ENCODE measurements at places on chromosomes 1 and 21.

DNA sequence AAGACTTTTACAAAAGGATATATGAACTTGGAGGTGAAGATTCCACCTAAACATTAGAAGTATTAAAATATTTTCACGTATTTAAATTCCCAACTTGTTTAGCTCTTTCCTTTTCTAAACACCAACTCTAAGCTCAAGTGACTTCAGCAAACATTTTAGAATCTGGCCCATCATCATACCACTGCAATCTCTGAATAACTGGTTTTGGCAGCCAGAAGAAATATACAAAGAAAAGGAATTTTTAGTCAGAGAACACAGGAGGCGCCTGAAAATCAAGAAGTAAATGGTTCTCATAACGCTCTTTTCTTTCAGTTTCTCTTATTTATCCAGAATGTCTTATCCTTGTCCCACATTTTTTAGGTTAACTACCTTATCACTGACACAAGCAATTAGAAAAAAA, 10.4 kb downstream of the TAF1A start:
- DNase-seq = no peak

DNA sequence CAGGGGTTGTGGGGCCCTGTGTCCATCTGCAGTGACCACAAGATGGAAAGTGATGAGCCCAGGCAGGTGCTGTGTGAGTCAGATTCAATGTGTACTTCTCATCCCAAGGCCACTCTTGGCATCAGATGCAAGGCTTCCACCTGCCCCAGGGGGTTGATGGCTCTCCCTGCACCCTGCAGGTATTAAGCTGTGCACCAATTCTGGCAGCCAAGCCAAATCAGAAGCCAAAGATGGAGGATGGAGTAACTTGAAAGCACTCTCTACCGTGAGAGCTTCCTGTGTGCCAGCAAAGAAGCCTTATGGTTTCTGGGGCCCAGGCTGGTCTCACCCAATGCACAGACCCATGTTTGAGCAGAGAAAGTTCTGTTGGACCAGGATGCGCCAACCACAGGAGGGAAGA, 44.3 kb upstream of the TENT5C start:
- no peak for DNase-seq

DNA sequence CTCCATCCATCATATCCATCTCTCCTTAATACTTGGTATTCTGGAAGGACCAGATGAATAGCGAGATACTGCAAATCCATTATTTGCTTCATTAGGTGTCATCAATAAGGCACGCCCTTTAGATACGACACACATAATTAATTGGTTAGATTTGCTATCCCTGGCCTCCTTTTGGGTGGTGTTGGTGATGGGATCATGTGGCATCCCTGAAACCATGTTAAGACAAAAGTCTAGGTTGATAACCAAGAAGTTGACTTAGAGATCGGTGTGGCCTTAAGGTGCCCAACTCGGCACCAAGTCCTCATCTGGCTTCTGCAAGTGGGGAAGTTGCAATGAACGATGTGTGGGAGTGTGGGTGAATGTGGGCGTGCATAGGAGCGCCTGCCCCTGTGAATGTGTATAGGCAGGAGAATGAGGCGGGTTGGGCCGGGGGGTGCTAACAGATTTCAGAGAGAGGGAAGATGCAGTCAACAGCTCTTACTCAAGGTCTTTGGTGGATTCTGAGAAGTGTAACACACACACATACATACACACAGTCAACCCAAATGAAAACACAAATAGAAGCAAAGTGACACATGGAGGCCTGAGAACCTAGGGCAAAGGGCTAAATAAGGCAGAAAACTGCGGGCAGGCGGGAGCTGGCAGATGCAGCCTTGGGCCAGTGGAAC, 415.7 kb upstream of the ESRRG start:
- DNase-seq = no peak

- no peak for DNase-seq
Measured at GRCh38 chr1:29478151-29478791, 241.9 kb downstream of the PTPRU start.

GRCh38 chr1:206127336-206127735, 10.1 kb upstream of the AVPR1B start:
- DNase-seq = no peak

DNA sequence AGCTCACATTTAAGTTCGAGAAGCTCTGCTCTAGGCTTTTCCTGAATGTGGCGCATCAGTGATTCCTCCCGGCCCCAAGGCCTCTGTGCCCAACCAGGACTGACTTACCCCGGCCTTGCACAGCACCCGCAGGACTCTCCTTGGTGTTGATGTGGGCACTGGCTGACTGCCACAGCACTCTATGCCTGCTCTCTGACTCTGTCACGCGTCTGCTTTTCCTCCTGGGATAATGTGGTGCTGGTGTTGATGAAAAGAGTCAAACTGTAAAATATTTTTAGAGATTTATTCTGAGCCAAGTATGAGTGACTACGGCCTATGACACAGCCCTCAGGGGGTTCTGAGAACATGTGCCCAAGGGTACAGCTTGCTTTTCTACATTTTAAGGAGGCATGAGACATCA, 15.5 kb upstream of the SLC2A5 start:
- DNase-seq = no peak

GRCh38 chr1:94801919-94802546, 18.1 kb upstream of the SLC44A3 start:
- no peak for DNase-seq

DNA sequence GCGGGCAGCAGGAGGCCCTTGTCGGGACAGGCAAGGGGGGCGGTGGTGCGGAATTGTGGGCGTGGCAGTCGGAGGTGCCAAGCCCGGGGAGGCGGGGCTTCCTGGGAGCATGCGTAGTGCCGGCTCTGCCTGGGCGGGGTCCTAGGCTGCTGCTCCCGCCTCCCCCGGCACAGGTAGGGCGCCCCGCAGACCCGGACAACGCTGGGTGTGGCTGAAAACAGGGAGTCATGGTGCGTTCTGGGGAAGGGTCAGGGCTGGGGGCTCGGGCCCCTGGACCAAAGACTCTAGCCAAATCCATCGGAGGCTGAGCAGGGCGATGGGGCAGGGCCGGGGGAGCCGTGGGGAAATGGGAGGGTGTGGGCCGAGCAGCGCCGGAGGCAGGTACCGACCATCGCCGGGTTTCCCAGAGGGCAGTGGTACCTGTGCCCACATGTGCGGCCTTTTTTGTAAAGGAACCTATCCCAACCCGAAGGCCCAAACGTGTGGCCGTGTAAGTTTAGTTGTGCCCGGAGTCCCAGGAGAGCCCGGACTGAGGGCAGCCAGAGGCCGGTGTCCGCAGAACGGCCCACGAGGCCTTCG, 231.9 kb downstream of the SDCCAG8 start:
- DNase-seq = no peak

DNA sequence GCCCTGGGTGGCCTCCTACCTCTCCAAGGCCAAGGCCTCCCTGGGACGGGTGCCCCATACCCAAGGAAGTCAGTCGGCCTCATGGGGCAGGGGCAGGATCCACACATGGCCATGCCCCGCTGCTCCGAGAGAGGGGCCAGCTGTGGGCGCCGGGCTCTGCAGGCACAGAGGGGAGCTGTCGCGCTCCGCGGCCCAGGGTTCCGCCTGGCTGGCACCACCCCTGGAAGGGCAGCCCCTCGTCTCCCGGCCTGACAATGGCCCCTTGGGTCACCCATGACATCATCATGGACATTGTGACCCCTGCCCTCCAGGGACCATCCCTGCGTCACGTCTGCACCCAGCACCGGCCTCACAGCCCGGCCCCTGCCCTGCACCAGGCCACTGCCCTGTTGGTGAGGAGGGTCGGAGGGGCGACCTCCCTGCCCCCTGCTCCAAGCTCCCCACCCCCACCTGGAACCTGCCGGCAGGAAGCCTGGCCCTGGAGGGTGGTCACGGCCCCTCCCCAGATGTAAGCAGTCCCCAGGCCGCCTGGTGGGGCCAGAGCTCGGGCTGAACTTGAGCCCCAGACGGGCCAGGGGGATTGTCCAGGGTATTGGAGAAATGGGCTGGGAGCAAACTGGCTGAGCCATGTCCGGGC, 5.8 kb downstream of the TTLL10 start:
- DNase-seq = no peak

GRCh38 chr1:37473431-37474045, 842 bp upstream of the ZC3H12A start:
- DNase-seq = no peak

- no peak for DNase-seq
Measured at GRCh38 chr1:55053265-55053954, 14.1 kb downstream of the PCSK9 start.

GRCh38 chr1:84259989-84260388, 41.5 kb upstream of the SAMD13 start:
- DNase-seq = no peak

DNA sequence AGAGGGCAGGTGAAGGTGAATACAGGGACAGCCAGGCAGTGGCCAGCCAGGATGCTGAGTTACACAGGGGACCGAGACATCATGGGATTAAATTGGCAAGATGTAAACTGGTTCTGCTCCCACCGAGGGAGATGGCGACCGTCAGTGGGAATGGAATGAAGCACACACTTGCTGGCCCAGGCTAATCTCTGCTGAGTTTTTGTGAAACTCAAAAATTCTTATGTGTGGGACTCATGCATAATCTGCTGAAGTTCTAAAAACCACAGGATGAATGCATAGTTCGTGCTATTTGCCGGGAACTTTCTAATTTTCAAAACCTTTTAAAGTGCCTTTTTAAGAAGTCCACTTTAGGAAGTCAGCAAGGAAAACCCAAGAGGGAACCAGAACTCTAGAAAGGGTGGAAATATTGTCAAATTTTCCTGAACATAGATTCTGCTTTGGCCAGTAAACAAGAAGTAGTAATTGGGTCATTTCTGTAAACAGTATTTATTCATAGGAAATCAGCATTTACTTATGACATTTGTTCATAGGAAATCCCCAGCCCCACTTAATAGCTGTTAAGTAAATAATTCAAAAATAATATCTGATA, 85.4 kb upstream of the ROR1 start:
- DNase-seq = no peak

DNA sequence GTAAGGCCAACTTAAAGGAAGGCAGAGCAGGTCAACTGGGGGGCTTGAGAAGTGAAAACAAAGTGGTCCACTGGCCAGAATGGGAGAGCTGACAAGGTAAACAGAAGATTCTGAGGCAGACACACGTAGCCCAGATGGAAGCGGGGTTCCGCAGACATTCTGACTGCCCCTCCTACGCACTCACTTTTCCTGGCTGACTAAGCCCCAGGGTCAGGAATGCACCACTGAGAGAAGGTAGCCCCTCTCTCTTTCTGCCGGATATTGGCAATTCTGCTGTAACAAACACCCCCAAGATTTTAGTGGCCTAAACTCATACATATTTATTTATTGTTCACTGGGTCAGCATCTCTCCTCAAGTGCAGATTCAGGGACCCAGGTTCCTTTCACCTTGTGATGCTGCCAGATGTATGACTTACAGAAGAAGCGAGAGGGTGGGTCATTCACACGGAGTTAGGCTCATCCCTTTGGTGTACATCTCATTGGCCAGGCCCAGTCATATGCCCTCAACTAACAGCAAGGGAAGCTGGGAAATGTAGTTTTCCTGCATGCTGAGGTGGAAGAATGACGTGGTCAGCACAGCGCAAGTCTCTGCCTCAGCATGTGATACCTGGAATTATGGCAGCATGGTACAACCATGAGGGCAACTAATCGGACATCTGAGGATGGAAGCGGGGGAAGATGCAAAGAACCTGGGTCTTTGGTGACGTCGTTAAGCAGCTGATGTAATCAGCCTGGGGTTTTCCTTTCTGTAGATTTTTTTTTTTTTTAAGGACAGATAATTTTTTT, 43.4 kb upstream of the MRPS6 start:
- peak; percentile 20 for DNase-seq

- DNase-seq = no peak
Measured at GRCh38 chr1:7898962-7899361, 41.7 kb downstream of the TNFRSF9 start.

DNA sequence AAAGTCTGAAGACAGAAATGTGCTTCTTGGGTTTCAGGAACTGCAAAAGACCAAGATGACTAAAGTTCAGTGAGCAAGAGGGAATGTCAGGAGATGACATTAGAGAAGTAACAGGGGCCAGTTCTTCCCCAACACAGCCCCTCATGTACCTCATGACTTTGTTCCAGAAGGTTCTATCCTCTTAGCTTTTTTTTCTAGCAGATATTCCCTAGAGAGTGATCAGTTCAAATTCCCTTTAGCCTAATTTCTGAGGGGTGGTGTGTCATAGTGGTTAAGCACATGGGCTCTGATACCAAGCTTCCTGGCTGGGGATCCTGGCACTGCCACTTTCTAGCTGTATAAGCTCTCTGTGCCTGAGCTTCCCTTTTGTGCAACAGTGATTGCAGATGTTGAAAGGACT, 108.0 kb downstream of the LBR start:
- no peak for DNase-seq

DNA sequence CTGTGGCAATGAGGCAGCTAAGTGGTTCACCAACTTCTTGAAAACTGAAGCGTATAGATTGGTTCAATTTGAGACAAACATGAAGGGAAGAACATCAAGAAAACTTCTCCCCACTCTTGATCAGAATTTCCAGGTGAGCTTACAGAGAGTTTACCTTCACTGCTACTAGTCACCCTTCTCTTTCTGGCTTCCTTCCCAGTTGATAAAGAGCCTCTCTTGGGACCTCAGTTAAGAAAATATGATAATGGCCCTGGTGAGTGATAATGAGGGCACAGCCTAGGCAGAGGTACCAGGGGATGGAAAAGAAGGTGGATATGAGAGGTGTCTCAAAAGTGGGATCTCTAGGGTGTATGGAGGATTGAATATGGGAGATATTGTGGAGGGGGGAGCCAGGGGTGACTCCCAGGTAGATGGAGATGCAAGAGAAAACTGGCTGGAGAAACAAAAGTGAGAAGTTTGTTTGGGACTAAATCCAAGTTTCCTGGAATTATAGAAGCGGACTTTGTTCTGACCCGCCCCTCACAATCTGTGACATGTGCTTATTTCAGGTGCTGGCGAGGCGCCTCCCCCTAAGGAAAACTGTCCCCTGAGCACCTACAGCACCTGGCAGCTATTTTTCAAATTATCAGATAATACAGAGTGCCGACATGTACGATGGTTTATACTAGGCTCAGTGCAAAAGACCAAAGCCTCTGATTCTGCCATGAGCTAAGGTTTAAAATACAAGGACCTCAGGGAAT, 13.7 kb downstream of the MTARC2 start:
- no peak for DNase-seq

DNA sequence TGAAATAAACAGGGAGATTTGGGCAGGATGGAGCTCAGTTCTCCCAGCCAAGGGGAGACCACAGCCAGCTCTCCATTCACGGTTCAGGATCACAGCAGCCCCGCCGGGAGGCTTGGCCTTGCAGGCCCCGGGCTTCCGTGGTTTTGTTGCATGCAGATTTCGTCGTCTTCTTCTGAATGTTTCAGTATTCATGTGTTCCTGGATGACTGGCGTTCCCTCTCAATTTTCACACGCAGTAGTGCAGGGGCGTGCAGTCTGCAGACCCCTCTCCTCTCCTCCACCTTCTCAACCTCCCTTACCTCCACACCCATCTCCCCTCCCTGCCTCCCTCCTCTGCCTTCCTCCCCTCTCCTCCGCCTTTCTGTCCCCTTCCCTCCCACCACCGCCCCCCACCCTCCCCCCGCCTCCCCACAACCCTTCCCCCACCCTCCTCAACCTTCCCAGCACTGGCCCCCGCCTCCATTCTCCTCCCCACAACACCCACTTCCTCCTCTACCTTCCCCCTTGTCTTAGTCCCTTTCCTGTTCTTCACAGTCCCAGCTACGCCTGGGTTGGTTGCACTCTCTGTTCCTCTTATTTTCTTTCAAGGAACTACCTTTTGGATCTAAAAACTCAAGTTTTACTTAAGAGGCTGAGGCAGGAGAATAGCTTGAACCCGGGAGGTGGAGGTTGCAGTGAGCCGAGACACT, 8.4 kb upstream of the SLC19A1 start:
- no peak for DNase-seq

Measured in stimulated activated CD8-positive, alpha-beta memory T cell treated with anti-CD3 and anti-CD28 coated beads, Interleukin-4, amount 100 ng/mL, for 24 hours (primary cell).